Putamen (tissue), 1 donor: ENCODE measurements at places on chromosomes 6 and 20.

DNA sequence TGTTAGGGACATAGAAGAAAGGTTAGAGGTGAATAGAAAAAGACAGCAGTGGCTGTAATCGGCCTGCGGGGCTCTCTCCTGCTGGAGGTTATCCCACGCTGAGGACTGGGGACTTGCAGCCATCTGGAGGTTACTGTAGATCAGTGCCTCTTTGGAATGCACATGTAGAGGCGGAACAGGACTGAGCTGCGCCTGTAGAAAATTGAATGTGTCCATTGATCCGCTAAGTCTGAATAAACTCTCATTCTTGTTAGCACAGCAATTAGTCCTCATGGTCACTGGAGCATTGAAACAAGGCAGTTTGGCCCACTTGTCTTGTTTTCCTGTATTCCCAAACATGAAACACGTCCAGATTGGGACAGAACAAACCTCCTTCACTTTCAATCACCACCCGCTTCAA, 46.3 kb upstream of the F13A1 start:
- DNase-seq: peak; percentile 14

GRCh38 chr6:62980093-62980492, 231.2 kb upstream of the FKBP1C start:
- DNase-seq: no peak

GRCh38 chr6:126913651-126914050, 204.8 kb upstream of the RSPO3 start:
- no peak for DNase-seq

DNA sequence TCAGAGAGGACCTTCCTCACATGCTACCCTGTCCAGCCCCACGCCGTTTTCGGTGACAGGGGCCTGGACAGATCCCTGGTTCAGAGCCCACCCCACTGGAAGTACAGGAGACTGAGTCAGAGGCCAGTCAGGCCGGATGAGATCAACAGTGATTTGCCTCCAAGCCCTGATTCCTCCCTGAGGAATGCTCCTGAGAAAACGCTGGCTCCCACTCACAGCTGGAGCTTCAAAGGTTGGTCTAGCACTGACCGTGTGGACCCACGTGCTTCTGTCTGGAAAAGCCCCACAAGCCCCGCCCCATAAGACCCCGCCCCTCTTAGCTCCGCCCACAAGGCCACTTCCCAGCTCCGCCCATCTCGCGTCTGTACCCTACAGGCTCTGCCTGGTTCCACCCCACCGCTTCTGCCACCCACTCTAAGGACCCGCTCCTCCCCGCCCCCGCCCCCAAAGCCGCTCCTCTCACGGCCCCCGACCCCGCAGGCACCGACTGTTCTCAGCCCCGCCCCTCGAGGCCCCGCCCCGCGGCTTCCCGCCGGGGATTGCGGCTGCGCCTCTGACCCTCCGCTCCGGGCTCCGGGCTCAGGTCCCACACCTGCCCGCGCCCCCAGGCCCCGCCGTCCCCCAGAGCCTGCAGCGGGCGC, 64.9 kb upstream of the BHLHE23 start:
- DNase-seq: no peak

DNA sequence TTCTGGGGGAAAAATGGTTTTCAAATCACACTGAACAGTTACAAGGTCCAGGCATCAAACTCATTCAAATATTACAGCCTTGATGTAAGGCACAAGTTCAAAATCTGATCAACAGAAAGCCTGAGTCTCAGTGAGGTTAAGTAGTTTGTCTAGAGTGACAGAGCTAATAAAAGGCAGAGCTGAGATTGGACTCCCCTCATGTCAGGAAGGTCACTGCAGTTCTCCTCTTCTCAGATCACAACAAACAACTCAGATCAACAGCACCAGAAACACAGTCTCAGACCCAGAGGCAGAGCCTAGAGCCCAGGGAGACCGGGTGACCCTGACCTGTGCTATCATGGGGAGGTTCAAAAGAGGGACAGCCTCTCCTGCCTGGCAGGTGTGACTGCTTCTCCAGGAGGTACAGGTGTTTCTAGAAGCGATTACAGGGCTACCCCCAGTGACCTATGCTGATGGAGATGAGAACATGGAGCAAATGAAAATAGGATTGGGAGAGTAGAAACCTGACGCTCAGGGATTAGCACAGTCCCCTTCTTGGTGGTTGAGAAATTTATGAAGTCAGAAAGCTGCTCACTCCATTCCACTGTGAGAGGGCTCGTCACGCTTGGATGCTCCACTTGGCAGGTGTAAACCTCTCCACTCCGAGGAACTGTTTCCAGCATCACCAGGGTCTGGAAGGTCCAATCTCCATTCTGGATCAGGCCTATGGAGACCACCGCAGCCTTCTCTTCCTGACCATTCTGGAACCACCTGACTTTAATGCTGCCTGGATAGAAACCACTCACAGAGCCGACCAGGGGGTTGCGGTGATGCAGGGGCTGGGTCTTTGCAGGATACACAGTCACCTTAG, 24.3 kb upstream of the HLA-DRB5 start:
- no peak for DNase-seq

DNA sequence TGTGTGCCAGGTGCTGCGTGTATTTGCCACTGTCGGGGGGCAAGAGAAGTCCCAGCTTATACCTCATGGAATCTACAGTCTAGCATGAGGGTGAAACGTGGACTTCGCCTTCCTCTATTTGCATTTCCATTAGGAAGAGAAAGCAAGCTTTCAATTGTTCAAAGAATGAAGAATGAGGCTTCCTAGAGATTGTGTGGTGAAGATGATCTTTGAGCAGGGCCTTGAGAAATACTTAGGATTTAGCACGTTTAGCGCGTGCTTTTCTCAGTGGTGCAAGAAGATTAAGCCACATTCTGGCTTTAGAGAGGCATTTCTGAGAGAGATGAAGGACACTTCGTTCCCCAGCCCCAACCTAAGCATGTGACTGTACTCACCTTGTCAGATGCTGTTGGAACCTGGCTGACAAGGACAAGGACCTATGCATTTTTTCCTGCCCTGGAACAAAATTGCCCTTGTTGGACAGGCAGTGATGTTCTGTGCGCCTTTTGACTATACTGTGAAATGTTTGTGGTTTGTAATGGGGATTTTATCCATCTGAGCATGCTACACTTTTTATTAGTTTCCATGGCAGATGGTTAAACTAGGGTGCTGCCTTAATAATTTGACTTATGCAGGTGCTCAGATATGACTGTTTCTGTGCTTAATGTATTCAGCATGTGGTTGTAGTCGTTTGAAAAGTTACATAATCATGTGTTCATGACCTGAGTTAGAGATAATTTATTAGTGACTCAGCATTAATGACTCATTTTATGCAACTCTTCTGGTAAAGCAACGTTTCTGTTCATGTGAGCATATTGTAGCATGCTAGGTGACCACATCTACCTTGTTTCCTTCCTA, 10.7 kb downstream of the TULP4 start:
- peak; percentile 64 for DNase-seq

GRCh38 chr6:95830859-95831557, 184.8 kb upstream of the FUT9 start:
- no peak for DNase-seq

GRCh38 chr6:128244751-128245405, 275.5 kb downstream of the PTPRK start:
- DNase-seq: no peak

- DNase-seq: no peak
Observed at GRCh38 chr20:15627089-15627488, 946.2 kb downstream of the KIF16B start.

DNA sequence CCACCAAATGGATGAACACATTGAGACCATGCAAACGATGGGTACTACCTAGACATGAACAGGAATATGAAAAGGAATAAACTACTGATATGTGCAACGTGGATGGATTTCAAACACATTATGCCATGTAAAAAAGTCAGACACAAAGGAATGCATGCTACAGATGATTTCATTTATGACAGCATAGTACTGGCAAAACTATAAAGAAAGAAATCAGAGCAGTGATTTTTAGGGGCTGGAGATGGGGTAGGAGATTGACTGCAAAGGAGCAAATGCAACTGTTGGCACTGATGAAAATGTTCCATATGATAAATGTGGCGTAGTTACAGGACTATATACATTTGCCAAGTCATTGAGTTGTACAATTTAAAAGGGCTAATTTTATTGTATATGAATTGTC, 13.4 kb upstream of the COL12A1 start:
- DNase-seq: no peak

DNA sequence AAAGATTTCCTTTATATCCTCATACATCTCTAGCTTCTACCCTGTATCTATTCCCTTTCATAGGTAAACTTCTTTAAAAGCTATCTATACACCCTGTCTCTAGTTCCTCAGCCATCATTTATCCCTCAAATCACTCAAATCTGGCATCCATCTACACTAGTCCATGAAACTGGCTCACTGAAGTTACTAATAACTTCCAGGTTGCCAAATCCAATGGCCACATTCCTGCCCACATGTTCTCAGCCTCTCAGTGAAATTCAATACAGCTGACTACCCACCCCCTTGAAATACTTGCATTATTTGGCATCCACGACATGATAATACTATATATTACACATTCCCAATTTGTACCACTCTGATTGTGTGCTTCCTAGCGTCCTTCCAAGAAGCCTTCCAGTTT, 8.7 kb downstream of the REPS1 start:
- no peak for DNase-seq

GRCh38 chr6:77425671-77426070, 37.6 kb downstream of the HTR1B start:
- DNase-seq: no peak

DNA sequence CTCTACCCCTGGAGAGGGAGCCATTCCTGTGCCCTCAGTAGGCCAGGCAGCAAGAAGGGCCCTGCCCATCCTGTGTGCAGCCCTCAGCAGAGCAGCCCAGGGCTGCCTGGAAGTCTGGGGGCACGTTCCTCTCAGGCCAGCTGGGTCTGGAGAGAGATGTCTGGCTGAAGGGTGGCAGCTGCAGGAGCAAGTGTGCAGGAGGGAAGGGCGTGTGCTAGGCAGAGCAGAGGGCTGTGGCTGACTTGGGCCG, 62.7 kb downstream of the NOL4L start:
- DNase-seq: no peak

DNA sequence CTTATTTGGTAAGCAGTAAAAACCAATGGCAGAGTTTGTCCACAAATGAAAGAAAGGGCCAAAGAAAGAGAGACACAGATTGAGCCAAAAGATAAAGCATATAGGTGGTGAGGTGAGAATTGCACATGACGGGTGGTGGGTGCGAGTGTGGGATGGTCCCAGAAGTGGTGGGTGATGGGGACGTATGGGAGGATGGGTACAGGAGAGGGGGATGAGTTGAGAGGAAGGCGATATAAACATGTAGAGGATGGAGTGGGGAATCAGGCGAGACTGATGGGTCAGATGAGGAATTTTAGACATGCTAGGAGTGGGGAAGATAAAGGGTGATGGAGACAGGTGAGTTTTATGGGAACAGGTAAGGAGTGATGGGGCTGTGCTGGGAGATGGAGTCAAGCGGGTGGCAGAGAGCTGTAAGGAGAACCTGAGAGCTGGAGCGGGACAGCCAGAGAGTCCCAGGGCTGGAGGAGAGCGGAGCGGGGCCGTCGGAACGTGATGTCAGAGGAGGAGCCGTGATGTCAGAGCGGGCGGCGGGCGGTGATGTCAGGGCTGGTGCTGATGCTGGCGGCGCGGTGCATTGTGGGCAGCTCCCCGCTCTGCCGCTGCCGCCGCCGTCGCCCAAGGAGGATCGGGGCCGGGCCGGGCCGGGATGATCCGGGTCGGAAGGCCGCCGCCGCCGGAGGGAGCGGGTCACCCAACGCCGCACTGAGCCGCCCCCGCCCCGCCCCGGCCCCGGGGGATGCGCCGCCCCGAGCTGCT, at the start of gene TTBK1:
TTBK1 (plus strand) TSS at position 574 of the 756 bp plus-strand sequence. CDS start 3,180 bp downstream, outside the sequence.
- peak; percentile 61 for DNase-seq

- no peak for DNase-seq
Observed at GRCh38 chr6:135116571-135116970, 61.9 kb upstream of the HBS1L start.

DNA sequence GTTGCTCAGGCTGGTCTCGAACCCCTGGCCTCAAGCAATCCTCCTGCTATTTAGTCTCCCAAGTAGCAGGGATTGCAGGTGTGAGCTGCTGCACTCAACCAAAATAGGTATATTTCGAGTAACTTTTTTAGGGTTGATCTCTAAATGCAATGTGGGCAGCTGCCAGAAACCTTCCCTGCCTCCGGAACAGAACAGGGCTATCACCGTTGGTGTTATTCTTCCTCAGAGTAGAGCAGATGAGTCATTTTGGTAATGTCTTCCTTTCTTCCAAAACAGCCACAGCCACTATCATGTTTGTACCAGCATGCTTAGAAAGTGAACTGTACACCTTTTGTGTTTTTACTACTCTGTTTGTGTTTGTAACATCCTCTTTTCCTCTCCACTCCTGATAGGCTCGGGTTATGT, 44.1 kb downstream of the SNX9 start:
- DNase-seq: no peak

DNA sequence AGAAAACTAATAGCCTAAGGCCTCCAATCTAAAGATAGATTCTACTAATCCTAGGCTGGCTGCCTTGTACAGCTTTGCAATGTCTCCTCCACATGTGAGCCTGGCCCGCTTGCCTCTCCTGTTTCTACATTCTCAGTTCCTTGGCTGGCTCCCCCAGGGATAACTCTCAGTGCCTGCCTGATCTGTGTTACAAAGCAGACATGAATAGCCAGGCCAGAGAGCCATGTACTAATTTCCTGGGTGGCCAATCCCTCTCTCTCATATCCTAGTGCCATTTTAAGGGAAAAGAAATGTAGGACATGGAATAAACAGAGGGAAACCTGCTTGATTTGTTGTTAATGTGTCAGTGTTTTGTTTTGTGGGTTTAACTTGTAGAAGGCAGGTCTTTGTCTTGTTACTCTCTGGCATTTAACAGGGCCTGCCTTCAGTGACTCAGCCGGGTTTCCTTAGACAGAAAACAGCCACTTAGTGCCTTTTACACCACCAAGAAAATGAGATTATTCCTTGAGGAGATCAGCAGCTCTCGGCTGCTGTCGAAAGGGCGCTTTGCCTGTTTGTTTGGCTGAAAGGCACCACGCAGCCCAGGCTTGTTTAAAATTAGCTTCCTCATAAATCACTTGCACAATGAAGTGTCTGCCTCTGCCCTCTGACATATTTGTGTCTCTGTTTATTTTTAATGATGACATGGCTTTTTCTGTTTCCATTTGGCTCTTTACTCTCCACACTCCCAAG, 702.7 kb downstream of the MAFB start:
- peak; percentile 5 for DNase-seq

DNA sequence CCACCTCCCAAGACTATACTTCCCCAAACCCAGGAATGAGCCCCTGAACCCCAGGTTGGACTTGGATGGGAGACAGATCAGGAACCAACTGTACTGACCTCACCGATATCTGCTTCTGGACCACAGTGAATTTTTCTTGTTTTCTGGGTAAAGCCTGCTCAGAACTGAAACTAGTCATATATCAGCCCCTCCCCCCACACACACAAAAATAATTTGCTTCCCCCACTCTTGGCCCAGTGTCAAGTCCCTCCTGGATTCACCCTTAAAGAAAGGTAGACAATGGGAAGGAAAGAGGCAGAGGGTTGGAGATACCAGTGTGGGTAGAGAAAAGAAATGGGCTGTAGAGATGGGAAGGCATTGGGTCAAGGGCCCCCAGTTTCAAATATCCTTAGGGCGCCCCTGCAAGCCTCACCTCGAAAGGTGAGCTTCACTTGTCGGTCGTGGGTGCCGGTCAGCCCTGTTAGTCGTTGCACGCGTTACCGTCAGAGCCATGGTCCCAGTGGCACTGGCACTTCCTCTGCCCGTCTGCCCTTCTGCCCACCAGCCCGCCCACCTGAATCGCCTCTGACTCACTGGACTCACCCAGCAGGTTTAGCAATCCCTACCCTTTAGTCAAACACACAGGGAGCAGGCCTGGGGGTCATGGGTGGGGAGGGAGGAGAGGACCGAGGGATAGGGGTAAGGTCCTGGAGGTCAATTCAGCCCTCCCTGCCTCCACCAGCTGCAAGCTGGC, 8.5 kb upstream of the SPAG4 start:
- no peak for DNase-seq
